Fibroblast of pulmonary artery (primary cell): ENCODE measurements at places on chromosomes 6 and 20.

DNA sequence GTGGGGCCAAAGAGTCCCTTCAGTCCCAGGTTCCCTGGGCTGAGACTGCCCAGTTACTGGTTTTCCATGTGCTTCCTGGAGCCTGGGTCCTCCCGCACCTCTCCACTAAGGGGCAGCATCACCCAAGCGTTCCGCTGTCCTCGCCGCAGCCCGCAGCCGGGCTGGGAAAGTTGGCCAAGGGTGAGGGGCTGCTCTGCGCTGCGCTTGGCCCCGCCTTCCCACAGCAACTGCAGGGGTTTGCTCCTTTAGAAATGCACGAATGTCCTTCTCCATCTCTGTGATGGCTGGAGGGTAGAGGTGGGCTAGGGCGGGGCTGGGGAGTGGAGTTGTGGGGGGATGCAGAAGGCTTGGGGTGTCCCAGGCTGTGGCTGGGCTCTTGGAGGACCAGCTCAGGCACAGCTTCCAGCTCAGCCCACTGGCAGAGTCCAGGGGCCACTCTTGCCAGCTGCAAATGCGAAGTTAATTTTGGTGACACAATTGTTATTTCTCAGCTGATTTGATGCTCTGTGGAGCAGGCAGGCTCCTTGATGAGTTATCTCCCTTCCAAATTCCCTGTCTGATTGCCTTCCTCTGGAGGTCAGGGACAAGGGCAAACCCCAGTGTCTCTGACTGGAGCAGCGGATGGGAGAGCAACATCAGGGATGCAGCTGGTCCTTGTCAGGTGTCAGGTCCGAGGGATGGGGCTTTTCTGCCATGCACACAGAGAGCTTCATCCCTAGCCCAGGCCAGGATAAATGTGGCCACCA, 63.2 kb downstream of the NOL4L start:
- peak; percentile 67 for DNase-seq

DNA sequence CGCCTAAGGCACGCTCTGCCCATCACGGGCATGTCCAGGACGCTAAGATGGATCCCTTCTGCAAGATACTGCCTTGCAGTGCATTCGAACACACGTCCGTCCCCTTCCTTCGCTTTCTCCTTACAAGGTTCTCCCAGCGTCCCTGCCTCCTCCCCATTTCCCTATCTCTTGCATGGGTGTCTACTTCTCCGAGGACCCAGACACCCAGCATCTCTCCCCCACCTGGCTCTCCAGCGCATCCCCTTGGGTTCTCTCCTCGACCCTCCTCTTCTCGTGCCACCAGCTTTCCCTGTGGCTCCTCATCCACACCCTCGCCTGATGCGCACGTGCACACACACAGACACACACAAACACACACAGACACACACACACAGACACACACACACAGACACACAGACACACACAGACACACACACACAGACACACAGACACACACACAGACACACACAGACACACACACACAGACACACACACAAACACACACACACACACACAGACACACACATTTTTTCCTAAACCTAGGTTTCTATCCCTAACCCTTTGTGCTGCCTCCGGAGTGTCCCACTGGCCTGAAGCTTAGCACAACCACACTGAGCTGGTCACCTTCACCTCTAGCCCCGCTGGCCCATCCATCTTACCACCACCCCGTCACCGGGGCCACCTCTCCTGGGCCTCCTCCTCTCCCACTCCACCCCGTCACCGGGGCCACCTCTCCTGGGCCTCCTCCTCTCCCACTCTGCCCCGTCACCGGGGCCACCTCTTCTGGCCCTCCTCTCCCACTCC, 31.9 kb downstream of the ANKRD60 start:
- DNase-seq, result no peak

DNA sequence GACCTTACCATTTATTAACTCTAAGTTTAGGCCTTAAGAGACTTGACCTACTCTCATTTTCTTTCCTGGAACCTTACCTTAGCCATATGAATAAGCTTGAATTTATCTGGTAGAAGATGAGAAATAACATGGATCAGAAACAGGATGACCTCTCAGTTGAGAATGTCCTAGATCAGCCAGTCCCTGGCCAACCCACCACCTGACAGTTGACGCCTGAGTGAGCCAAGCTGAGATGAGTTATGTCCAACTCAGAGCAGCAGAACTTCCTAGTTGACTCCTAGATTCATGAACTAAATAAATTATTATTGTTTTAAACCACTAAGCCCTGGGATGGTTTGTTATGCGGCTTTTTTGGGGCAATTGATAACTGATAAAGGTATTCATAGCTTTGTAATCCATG, 233.0 kb upstream of the RAB32 start:
- DNase-seq, result no peak

GRCh38 chr20:60372822-60373221, 414.6 kb downstream of the CDH26 start:
- no peak for DNase-seq

DNA sequence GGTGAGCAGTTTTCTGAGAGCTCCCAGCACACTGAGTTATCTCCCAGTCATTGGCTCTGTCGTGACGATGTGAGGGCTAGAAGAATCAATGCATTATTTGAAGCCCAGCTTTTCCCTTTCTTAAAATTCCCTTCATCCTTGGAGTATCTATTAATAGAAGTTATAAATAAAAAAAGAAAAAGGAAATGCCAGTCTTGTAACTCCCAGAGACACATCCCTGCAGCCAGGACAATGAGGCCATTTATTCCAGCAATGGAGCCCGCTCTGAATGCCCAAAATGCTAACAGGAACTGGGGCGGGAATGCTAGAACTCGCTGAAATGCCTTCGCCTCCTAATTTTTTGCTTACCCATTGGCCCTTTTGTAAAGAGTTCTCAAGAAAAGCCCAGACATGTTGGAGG, 305.8 kb downstream of the TFAP2C start:
- DNase-seq, result no peak

GRCh38 chr6:29230666-29231065, 60.0 kb downstream of the OR2J2 start:
- no peak for DNase-seq

DNA sequence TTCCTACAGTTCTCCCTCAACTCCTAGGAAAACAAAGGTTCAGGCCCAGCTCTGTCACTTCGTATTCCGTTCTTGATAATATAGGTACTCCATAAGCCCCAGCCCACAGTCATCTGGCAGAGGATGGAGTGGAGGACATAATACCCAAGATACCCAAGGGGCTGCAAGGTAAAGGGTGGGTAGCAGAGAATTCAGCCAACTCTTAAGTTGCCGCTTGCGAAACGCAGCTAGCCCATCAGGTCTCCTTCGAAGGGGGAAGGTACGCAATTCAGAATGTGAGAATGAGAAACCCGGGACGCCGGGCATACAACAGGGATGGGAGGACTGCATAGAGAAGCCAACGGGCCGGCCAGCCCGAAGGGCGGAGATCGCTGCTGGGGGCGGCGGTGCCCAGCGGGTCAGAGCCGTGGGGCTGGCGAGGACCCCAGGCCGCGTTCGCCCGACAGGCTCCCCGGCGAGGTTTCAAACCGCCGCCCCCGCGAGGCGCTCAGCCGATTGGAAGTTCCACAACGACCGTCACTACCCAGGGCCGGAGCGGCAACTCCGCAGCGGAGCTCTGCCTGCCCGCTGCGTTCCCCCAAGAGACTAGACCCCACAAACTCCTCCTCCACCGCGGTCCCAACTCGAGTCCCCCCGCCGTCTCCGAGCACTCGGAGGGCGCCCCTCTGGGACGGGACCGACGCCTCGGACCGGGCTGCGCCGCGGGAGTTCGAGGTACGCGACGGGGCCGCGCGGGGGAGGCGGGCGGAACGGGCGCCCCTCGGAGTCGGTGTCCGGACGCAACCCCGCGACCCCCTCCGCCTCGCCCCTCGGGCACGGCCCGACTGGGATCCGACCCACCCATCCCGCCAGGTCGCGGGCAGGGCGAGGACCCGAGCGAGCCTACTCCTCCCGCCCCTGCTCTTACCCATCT, 911 bp downstream of the CDK19 start:
- DNase-seq, result peak; percentile 44

DNA sequence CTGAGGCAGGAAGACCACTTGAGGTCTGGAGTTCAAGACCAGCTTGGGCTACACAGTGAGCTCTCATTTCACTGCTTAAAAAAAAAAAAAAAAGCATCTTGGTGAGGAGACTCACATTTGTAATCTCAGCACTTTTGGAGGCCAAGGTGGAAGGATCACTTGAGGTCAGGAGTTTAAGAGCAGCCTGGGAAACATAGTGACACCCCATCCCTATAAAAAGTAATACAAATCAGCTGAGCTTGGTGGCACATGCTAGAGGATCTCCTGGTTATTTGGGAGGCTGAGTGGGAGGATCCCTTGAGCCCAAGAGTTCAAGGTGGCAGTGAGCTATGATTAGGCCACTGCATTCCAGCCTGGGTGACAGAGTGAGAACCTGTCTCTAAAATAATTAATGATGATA, 29.4 kb upstream of the SYNCRIP start:
- no peak for DNase-seq

DNA sequence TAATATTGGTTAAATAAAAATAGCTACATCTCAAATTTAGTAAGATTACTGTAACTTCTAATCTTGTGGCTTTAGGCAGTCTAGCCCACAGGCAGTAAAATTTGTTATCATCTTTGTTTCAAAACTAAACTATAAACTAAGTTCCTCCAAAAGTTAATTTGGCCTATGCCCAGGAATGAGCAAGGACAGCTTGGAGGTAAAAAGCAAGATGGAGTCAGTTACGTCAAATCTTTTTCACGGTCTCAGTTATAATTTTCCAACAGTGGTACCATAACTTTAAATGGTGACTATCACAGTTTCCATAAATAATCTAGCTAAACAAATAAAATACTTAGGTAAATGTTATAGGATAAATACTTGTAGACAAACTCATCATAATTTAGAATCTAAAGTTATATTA, 63.0 kb downstream of the AGPAT4 start:
- no peak for DNase-seq

DNA sequence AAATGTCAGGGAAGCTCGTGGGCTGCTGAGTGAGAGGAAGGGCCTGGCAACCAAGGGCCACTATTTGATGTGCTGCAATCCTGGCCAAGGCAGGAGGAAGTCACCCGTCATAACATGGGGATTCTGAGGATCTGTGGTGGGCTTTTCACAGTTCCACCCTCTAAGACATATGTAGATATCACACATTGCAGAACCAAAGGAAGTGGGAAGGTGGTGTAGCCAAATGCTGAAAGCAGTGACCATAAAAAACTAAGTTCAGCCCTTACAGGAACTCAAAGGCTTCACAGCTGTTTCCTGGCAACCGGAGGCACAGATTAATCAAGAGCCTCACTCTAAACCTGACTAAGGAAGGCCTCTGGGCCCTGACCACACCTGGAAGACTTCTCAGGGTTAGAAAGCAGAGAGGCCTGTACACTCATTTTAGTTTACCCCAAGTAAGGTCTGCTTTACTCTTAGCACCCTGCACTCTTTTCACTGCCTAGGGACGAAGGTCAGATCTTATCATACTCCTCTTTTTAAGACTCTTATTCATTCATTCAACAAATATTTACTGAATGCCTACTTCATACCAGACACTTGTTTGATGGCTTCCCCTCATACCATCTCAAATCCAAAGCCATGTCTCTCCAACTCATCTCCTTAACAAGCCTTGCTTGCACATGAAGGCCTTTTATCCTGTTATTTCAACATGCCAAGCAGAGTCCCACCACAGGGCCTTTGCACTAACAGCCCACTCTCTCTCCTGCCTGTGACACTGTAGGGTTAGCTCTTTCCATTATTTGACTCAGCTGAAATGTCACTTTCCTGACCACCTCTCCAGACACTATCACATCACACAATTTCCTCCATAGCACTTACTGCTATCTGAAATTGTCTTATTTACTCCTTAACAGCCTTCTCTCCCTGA, 2.6 kb downstream of the UBE2V1 start:
- peak; percentile 46 for DNase-seq

DNA sequence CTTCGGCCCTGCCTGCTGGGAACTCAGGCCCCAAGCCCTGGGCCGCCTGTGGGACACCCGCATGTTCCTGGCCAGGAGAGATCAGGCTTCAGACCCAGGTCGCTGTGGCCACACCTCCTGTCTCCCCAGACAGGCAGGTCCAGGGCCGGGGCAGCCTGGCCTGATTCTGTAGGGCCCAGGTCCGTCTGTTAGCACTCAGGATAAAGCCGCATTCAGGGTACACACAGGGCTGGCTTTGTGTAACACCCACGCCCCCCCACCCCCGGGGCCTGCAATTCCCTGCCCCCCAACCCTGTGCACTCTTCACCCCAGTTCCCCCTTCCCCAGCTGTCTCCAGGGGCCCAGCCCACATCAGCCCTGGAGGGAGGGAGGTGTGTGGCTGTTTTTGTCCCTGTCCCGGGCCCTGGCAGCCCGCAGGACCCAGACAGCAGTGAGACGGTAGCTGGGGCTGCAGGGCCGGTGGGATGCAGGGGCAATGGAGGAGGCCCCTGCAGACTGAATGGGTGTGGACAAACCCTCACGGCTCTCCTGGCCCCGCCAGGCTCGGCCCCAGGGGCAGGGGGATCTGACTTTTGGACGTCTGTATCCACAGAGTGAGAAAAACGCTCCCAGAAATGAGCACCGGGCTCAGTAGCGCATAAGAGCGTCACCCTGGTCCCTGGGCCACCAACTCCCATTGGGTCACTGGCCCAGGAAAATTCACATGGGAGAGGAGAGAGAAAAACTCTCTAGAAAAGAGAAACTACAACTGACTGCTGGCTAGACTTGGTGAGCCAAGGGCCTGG, 42.4 kb upstream of the ZBP1 start:
- no peak for DNase-seq

- no peak for DNase-seq
Measured at GRCh38 chr20:50673466-50674137, 17.7 kb downstream of the RIPOR3 start.

DNA sequence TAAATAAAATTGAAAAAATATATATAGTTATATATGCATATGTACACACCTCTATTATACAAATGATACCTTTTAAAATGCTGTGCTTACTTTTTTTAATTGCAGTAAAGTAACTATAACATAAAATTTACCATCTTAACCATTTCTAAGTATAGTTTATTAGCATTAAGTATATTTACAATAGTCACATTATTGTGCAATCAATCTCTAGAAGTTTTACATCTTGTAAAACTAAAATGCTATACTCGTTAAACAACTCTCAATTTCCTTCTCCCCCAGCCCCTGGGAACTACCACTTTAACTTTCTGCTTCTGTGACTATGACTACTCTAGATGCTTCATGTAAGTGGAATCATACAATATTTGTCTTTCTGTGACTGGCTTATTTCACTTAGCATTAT, 146.7 kb upstream of the DST start:
- DNase-seq, result no peak

- DNase-seq, result peak; percentile 5
Measured at GRCh38 chr6:6556161-6556737, 32.3 kb upstream of the LY86 start.

GRCh38 chr20:45444050-45444449, 25.5 kb upstream of the WFDC2 start:
- DNase-seq, result no peak

GRCh38 chr6:157244175-157244574, 79.1 kb downstream of the TMEM242 start:
- peak; percentile 94 for DNase-seq

GRCh38 chr20:54272901-54273488, 65.1 kb downstream of the PFDN4 start:
- peak; percentile 70 for DNase-seq

GRCh38 chr20:24777746-24778145, 171.3 kb upstream of the CST7 start:
- no peak for DNase-seq
